Ascending aorta (tissue), 2 donors: ENCODE measurements at places on chromosomes 7 and 10.

DNA sequence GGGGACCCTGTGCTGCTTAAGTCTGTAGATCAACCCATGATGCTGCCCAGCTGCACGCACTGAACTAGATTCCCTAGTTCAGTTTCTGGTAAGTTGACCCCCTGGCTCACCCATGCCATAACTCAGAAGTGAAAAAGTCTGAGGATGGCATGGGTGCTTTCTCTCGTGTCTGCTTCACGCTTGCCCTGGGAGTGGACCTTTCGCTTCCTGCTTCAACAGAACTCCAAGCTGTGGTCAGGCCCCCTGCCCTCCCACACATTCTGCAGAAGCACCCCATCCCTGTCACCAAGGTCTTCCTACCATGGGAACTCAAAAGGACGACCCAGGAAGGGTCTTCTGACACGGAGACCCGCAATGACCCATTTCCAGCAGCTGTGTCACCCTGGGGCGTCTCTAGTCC, 39.9 kb downstream of the LRRC18 start:
- no peak for DNase-seq

GRCh38 chr7:106073701-106074100, 38.4 kb downstream of the SYPL1 start:
- DNase-seq: no peak

DNA sequence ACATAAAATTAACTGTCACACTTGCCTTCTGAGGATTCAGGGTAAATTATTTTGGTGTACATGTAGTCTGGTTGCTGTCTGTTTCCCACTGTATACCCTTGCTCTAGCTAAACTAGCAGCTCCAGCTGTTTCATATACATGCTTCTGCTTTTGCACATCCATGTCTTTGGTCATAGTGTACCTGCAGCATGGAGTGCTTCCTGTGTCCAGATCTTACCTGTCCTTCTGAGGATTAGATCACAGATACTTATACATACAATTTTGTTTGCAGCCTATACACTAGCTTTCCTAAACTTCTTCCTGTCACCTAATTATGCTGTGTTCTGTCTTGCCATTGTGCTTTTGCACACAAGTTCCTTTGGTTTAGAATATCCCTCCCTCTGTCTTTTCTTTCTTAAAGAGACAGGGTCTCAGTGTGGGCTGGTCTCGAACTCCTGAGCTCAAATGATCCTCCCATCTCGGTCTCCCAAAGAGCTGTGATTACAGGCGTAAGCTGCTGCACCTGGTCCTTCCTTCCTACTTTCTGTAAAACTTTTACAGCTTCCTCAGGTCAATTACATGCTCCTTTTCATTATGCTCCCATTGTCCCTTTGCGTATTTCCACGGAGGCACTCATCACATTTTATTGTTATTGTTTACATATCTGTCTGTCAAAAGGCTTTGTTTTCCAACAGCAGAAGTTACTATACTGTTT, 33.8 kb downstream of the TPST1 start:
- no peak for DNase-seq

GRCh38 chr10:80194373-80195045, 10.8 kb downstream of the ANXA11 start:
- DNase-seq: no peak

- DNase-seq: no peak
These were observed 220.4 kb upstream of the PTN start for GRCh38 chr7:137563981-137564380.

GRCh38 chr10:92857904-92858514, 9.7 kb downstream of the EXOC6 start:
- DNase-seq: no peak

- DNase-seq: no peak
These were observed 342.4 kb downstream of the BBS9 start for GRCh38 chr7:33471636-33472242.

DNA sequence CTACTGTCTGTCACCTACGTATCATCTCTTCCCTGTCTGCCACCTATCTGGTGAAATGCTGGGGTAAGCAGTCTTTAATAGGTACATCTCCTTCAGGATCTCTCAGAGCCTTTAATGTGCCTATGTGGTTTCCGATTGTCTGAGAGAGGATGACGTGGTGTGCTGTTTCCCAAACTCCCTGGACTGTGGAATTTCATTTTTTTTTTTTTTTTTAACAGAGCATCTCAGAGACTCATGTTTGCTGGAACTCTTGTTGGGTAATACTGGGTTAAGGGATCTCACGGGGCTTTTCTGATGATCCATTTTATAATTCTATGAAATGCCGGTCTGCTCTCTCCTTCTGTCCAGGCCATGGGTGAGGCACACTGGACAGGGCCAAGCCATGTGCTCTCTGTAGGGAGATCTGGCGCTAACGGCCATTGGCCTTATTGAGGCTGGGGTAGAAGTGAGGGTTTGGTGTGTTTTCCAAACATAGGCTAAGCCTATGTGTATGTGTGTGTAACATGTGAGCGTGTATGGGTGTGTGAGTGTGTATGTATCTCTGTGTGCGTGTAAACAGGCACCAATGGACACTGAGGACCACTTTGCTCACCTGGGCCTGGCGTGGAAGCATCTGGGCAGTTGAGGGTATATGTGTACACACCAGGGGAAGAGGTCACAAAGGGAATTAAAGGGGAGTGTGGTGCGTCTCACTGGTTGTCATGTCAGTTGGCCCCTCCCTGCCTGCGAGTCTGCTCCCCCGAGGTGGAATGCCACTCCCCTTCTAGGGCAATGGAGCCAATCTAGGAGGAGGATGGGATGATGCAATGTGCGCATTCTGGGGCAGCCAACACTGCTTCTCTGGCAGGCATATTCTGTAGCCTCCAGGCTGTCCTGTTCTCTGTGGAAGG, 7.8 kb downstream of the ADRA2A start:
- no peak for DNase-seq

DNA sequence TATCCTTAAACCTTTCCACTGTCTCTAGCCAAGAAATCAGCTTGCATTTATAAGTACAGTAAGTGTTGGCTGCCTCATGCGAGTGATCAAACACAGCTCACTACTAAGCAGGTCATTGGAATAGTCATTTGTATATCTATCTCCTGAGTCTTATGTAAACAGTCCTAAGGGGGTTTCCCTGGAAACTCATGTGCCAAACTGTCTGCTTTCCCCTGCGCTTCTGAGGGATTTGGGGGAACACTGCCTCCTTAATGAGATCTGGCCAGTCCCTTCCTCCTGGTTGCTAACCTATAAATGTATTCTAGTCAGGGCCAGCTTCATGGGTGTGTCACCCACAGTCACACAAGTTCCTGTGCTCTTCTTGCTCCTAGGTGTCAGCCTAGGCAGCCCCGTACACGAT, 133.1 kb downstream of the CD36 start:
- no peak for DNase-seq

DNA sequence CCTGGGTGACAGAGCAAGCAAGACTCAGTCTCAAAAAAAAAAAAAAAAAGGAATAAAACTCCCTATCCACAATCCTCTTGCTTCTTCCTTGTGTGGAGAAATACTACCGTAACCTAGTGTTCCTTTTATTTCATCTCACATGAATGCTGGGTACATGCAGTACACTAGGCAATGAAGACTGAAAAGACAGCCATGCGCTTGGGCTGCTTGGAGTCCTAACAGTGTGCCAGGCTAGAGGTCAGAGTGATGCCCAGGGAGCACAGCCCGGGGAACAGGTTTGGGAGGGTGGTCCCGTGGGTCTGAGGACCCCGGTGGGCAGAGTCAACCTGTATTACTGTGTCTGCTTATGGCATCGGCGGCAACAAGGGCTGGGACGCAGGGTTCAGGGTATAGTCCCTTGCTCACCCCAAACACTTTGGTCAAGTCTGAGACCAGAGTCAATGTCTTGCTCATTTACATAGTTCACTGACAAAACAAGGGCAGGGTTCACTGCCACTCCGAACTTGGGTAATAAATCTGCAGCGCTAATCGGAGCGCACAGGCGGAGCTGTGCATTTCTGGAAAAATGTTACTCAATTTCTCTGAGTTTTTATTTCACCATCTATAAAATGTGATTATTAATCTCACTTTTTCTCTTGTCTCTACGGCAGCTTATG, 118.0 kb downstream of the CLEC2L start:
- no peak for DNase-seq

- DNase-seq: no peak
These were observed 34.9 kb upstream of the INPP5A start for GRCh38 chr10:132502544-132503300.

DNA sequence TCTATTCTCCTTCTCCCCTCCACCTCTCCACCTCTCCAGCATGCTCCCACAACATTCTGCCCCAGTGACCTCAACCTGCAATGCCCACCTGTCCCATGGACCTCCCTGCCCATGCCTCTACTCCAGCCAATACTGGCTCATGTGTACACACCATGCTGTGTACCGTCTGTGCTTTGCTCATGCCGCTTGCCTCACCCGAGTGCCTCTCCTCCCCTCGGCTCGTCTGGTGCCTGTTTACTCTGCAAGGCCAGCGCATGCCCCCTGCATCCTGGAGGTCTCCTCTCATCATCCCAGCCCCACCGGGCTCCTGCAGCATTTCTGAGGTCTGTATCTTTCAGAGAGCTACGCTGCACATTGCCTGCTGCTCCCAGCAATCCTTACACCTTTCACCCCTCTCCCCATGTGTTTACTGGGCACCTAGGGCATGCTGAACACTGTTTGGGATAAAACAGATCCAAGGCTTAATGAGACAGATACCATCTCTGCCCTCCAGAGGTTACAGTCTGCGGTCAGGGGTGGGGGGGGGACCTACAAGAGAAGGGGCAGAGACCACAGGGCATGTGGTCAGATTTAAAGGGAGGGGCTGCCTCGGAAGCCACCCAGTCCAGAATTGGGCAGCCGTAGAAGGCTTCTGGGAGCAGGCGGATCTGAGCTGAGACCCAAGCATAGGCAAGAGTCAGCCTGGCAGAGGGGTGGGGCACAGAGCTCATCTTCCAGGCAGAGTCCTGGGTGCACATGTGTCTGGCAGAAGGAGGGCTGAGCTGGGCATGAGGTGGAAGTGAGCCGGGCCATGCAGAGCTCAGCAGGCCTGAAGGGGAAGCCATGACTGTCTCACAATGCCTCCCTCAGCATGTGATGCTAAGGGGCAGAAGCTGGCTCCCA, 29.6 kb upstream of the PSAP start:
- peak; percentile 44 for DNase-seq

DNA sequence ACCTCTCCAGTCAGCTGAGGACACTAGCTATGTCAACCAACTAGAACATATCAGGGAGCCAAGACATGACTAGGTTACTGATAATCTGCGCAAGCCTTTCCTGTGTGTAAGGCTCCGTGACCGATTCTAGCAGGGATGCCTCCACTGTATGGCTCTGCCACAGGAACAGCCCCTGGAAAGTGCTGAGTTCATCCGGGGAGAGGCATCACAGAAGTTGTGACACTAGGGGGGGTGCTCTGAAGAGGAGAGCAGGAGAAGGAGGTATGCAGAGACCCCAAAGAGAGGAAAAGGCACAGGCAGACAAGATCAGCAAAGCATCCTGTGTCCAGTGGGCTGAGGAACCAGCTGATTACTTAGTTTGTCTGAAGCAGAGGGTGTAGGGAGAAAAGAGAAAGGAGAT, 13.5 kb downstream of the UPP1 start:
- DNase-seq: no peak

DNA sequence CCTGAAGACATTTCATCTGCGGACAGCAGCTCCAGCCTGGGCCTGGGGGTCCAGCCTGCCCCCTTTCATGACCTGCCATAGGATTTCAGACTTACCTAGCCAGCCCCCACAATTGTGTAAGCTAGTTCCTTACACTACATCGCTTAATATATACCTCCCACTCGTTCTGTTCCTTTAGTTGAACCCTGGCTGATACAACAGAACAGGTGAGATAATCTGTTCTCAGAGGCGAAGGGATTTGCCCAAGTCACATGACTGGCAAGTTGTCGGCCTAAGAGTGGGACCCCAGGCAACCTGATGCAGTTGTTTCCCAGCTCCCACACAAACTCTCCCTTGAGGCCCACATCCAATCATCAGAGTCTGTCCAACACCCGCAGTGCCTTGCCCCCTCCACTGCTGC, 168.2 kb downstream of the SH3PXD2A start:
- no peak for DNase-seq

DNA sequence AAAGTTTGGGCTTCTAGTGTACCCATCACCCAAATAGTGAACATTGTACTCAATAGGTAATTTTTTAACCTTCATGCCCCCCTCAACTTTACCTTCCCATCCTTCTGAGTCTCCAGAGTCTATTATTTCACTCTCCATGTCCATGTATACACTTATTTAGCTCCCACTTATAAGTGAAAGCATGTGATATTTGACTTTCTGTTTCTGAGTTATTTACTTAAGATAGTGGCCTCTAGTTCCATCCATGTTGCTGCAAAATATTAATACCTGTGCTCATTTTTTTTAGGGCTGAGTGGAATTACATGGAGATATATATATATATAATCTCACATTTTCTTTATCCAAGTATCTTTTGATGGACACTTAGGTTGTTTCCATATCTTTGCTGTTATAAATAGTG, 21.1 kb upstream of the PHF14 start:
- DNase-seq: no peak

DNA sequence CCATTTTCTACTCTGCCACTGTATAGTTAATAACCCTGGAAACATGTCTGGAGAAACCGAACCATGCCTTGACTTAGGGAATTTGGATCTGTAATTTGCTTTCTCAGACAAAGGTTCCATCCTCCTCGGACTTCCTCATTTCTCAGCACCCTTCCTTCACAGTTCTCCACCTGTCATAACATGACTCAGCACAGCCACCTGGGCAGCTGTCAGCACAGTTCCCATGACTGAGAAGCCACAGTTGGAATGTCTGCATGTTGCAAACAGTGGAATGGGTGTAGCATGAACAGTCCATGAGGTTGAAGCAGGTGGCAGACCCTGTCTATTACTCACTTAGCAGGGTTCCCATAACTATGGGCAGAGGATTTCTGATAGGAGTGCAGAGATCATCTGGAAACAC, 634 bp upstream of the OR9A4 start:
- DNase-seq: no peak

DNA sequence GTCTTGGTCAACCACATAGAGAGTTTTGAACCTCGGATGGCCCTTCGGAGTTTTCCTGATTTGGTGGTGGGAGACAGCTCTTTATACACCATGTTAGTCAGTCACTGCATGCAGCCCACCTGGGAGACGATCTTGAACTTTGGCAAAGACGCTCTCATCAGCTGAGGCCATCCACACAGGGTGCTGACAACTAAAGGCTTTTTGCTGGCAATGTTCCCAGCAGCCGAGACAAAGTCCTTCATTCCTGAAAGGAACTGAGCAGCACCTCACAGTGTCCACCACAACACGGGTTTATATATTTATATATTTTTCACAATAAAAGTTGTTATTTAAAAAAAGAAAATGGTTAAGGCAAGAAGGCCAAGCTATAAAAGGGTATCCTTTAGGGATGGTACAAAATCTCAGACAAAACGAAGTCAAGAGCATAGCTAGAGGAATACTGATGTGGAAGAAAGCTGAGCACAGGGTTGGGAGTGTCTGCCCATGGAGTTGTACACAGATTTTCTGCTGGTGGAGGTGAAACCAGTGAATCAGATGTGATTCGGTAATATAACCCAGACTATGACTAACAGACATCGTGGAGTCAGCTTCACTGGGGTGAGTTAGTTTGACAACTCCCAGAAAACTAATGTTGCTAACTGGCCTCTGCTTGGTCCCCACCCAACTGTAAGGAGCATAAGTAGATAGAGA, 27.4 kb upstream of the CAPZA2 start:
- DNase-seq: no peak
